ENCODE measurements at places on chromosomes 11 and 22. TPM values are rescaled to one million over a fixed set of nuclear protein-coding genes. Genes with fewer than 3 reads are reported as not detected.
A peak's percentile ranks its signal among the peaks of the same experiment; 100 is the strongest.

GRCh38 chr11:84790849-84791427, 836.2 kb downstream of the DLG2 start:
- no peak for DNase-seq

GRCh38 chr11:62980133-62980760, 4.5 kb downstream of the SLC22A6 start:
- DNase-seq, result no peak

DNA sequence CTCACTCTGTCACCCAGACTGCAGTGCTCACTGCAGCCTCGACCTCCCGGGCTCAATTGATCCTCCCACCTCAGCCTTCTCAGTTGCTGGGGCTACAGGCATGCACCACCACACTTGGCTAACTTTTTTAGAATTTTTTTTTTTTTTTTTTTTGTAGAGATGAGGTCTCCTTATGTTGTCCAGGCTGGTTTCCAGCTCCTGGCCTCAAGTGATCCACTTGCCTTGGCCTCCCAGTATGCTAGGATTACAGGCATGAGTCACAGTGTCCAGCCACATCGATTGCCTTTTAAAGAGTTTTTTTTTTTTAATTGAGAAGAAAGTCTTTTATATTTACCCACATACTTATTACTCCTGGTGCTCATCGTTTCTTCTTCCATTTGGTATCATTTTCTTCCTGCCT, 30.0 kb downstream of the PARVG start:
- no peak for DNase-seq

DNA sequence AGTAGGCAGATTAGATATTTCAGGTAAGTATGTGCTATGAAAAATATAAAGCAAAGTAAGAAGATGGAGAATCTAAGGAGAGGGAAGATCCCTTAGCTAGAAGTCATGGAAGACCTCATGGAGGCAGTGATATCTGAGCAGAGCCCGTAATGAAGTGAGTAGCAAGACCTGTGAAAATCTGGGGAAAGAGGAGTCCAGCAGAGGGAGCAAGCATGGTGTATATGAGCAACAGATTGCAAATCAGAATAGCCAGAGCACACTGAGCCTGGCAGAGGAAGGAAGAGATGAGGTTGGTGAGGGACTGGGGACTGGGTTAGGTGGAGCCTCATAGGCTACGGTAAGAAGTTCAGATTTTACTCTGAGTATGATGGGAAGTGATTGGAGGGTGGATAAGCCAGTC, 9.4 kb downstream of the LHFPL7 start:
- DNase-seq, result peak; percentile 24

The ANO3 gene
- total RNA-seq, result not detected

All from Daoy (cell line).